ENCODE measurements at places on chromosomes 7 and 10.

DNA sequence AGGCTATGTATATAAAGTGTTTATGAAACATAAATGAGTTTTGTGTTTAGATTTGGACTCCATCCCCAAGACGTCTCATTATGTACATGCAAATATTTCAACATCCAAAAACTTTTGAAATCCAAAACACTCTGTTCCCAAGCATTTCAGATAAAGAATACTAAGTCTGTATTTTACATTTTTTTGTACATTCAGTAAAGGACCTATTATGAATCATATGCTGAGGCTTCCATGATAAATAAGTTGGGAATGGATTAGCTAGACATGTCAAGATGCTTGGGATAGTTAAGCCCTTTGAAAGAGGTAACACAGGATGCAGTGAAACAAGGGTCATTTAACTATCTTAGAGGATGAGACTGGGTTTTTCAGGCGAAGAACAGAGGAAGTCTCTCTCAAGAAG is 262.9 kb downstream of the SNX13 start:
- peak; percentile 64 for DNase-seq

DNA sequence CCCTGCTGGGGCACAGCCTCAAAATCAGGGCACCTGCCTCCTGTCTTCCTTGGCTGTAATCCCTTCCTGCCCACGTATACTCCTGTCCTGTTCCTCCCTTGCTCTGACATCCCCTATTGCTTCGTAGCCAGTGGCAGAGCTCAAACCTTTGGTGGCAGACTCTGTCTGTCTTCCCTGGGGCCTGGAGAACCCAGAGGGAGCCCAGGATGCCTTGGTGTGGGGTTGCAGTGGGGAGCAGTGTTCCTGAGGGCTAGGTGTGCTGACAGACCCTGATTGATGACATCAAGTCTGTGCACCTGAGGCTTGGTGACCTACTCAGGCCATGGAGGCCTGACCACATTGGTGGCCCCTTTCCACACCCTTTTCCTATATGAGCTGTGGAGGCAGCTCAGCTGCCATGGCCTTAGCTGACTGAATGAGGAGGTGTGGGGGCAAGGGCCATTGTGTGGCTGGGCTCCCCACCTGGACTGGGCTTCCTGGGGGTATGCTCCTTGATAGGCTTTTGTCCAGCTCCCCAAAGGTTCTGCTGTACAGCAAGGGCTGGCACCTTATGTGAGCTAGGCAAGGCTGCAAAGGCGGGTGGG is 5.4 kb upstream of the GCK start:
- no peak for DNase-seq

- no peak for DNase-seq
These were observed 64.0 kb upstream of the PCBD1 start for GRCh38 chr10:70952401-70952800.

- DNase-seq, result no peak
These were observed 5.5 kb upstream of the MMD2 start for GRCh38 chr7:4964506-4964905.

GRCh38 chr10:11646450-11646849 is 35.0 kb upstream of the USP6NL start:
- DNase-seq, result no peak

DNA sequence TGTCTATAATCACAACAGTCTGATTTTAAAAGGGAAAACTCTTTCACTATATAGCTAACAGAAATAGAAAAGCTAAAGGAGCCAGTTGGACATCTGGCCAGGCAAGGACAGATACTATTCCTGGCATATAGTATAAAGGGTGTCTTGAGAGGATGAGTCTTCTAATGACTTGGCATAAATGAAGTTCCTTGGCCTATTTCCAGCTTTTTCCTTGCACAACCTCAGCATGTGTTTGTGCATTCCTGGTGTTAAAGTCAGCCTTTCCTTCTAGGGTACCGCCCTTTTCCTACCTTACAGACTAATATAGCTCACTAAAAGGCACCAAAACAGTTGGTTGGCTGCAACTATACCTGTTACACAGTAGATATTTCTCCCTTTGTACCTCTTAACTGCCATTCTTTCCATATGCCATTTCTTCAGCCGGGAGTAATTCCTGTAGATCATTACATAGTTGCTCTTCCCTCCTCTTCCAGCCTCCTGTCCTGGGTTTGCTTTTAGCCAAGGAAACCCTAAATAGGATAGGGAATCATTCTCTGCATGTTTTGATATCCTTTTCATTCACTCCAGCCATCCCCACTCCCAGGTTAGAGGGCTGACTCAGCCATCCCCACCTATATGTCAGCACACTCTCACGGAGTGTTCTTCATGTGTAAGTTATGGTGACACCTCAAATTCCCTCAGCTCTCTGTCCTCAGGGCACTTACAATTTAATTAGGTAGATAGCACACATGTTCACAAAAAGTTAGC is 102.1 kb upstream of the MDFIC start:
- DNase-seq, result peak; percentile 97

DNA sequence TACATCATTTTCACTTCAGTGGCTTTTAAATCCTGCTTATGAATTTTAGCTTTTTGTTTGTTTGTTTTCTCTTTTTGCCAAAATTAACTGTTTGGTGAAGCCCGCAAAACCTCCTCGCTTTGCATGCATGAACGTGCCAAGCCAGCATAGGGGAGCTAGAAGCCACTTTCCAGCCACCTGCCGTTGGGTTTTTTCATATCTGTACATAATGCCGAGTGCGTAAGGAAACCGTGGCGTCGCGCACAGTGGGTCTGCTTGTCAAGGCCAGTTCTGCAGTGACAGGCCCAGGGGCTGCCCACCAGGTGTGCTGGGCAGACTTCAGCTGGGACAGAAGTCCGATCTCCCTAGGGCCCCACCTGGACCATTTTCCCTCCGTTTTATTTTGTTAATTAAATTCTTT is 41.1 kb downstream of the WIPI2 start:
- DNase-seq, result no peak
